Stimulated activated CD4-positive, alpha-beta T cell treated with anti-CD3 and anti-CD28 coated beads, Interleukin-15, amount 100 ng/mL, for 48 hours (primary cell): ENCODE measurements at places on chromosomes 16 and 17.
A peak's percentile ranks its signal among the peaks of the same experiment; 100 is the strongest.

DNA sequence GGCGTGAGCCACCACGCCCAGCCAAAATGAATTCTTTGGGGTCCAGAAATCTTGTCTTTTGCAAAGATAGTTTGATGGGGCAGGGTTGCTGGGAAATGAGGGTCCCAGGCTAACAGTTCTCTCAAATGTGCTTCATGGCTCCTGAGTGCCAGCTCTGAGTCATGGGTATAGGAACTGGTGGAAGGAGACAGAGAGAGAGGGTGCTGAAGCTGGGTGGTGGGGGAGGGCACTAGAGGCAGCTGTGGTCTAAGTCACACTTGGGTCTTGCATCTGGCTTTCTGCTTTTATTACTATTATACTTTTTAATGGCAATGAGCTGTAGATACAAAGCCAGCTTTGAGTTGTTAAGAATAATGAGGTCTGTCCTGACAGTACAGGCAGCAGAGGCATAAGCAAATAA lies 54.6 kb downstream of the PRKCA start:
- DNase-seq, result no peak

DNA sequence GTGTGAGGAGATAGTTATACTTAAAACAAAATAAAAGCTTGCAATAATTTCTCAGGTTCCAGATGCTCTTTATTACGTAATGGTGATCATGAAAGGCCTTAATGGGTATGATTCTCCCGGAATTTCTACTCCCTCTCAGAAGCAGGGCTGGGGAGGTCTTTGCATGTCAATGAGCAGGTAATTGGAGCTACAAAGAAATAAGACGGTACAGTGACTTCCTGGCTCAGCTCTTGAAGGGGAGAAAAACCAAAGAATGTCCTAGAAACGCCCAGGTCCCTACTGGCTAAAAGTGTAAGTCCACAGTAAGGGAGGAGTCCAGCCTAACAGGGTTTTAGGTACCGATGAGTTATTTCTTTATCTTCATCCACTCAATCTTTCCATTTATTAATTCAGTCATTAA lies 390.9 kb downstream of the TMEM114 start:
- no peak for DNase-seq

DNA sequence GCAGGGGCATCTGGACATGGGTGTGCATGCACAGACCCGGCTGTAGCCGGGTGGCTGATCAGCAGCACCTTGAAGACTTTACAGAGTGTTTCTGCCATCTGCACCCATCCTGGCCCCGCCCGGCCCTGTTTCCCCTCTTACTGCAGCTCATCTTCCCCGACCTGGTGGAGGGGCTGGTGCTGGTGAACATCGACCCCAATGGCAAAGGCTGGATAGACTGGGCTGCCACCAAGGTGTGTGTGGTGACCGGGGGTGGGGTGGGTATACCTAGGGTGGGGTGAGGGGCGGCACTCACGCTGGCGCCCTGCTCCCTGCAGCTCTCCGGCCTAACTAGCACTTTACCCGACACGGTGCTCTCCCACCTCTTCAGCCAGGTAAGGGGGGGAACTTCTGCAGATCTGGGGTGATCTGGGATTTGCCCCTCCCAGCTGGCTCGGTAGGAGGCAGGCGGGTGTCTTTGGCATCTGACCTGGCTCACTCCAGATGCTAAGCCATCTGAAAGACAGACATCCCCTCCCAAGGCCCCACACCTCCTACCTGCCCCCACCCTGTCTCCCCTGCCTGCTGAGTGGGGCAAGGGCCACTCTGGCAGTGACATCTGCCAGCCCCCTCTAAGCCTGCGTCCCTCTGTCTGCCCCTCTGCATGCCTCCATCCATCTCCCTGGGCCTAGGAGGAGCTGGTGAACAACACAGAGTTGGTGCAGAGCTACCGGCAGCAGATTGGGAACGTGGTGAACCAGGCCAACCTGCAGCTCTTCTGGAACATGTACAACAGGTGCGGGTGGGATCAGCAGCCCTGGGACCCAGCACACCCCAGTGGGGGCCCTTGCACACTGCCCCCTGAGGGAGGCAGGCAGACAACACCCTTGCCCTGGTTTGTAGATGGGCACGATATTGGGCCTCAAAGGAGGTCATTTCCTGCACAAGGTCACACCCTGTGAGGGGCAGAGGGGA lies 6.6 kb downstream of the NDRG4 start:
- no peak for DNase-seq

GRCh38 chr16:54194334-54194743 lies 92.2 kb downstream of the IRX3 start:
- no peak for DNase-seq

- DNase-seq, result no peak
Measured at GRCh38 chr17:44932096-44932786, 15.3 kb downstream of the KIF18B start.

DNA sequence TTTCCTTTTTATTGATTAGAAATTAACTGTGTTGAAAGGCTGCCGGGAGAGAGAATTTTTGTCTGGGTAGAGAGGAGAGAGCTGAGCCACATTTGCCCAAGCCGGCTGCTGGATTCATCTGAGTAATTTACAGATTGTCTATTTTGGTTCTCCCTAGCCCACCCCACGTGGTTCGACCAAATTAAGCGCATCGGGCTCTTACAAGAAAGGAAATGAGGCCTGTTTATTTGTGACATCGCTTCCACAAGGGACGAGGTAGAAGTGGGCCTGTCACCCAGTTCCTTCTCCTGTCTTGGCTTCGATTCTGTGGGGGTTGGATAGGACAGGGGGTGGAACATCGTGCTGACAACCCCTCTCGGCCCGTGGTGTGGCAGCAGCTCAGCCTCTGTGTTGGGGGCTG lies 42.9 kb downstream of the SYT17 start:
- DNase-seq, result no peak

- peak; percentile 65 for DNase-seq
Measured at GRCh38 chr17:59837308-59838051, 55.3 kb downstream of the TUBD1 start.

DNA sequence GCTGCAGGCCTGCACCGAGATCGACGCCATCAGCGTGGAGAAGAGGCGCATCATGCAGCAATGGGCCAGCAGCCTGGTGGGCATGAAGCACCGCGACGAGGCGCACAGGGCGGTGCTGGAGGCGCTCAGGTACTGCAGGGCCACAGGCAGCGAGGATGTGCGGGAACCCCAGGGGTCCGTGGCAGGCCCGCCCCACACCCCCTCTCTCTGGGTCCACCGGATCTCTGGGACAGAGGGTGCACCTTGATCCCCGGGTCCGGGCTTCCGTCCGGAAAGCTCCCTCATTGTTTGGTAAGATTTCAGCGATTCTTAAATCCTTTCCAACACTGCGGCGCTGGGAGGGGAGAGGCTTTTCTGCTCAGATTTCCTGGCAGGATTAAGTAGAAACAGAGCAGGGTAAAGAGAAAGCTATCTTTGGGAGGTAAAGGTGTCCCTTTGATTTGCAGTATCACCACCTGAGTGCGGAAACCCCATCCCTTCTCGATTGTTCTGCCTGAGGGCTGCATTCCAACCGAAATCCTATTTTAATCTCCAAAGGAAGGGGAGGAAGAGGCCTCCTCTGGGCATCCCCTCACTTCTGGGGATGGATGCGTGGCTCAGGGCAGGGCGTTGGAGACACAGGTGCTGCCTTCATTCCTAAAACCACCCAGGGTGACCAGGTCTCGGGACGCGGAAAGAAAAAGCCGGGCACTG lies 29.2 kb downstream of the CCDC40 start:
- no peak for DNase-seq

DNA sequence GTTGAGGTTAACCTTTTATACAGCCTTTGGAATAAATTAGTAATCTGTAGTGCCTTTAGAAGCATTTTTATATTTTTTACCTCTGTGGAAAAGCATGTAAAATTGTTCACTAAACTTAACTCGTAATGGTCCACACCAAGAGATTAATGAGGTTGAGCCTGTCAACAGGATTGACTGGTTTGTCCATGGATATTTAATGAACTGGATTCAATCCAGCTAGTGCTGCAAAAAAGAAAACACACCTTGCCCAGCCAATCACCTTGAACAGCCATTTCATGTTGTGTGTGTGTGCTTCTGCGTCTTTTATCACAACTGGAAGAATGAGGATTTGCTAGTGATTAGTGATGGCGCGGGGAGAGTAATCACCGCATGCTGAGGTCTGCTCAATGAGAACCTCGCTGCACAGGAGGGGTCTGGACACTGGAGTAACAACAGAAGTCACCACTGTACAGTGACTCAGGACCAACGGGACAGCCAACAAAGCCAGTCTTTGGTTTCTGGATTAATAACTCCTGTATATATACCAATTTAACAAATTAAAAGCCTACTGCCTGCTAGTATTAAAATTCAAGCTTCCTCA lies 33.7 kb downstream of the LITAFD start:
- DNase-seq, result no peak

GRCh38 chr16:88886845-88887521 lies 20.5 kb upstream of the PABPN1L start:
- no peak for DNase-seq

DNA sequence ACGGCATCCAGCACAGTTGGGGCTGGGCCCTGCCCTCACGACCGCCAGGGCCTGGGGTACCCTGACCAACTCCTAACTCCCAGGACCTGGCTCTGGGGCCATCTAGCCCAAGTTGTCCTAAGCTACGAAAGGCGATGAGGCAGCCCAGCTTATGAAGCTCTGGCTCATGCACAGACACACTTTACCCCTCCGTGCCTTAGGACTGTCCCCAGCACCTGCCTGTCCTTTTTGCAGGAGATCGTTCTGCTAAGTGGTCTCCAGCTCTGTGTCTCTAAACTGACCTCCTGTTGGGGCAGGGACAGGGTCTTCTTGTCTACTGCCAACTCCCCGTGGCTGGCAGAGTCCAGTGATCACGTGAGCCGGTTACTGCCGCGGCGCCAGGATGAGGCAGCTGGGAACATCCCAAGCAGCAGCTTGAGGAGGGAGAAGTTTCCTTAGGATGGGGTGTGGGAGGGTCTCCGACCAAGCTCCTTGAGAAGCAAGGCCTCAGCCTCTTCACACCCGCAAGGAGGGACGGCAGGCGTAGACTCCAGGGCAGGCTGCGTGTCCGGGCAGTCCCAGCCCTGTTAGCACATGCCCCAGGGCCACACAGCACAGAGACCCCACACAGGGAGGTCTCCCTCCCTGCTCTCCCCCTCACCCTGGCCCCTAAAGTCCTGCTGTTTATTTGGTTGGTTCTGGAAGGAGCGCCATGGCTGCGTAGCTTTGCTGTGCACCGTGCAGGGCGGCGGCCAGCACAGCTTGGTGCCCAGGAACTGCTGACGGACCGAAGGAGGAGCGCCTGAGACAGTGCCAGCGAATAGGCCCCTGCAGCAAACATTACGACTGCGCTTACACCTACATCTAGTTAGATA lies 16.4 kb upstream of the METRNL start:
- no peak for DNase-seq

DNA sequence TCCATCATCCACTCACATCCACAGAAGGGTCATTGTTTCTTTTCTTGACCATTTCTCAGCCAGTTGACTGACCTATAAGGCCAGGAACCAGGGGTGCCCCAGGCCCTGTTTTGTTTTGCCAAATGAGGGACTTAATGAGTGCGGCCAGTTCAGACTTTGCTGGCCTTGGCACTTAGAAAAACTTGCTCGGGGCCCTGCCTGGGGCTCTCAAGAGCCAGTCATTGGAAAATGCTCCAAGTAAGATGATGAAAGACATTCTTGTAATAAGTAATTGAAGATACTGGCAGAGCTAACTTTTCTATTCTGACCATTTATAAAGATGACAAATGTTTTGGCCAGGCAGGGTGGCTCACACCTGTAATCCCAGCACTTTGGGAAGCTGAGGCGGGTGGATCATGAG lies 29.0 kb upstream of the CLEC18B start:
- DNase-seq, result no peak

DNA sequence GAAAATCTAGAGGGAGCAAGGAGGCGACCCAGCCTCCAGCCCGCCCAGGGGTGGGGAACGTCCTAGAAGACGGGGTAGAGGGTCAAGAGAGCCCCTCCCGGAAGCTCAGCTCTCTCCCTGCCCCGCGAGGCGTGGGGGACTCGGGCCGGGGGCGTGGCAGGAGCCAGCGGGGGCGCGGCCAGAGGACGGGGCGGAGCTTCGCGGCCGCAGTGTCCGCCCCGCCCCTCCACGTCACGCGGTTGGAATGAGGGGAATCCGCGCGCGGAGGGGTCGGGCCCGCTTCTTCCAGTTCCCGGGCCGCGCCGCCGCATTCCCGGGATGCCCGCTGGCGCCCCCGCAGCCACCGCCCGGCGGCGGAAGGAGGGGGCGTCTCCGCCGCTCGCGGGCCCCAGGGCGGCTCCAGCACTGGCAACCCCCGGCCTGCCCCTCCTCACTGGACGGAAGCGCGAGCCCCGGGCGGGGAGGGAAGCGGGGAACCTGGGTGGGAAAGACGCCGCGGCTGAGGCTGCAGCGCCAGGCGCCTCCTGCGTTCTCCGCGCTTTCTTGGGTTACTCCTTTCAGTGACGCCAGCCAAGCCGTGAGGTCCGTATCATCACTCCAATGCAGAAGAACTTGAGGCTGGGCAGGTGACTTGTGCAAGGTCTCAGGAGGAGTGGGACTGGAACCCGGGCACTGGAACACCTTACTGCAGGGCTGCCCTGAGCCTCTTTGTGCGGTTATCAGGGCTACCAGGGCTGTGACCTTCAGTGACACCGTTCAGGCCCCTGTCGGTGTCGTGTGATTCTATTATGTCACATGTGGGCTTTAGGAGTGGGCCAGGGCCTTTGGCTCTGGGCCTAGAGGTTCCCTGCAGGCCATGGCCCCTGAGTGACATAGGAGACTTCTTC lies 4.3 kb downstream of the MYO1C start:
- DNase-seq, result peak; percentile 54

- no peak for DNase-seq
Measured at GRCh38 chr17:29215717-29216116, 30.9 kb upstream of the CRYBA1 start.

DNA sequence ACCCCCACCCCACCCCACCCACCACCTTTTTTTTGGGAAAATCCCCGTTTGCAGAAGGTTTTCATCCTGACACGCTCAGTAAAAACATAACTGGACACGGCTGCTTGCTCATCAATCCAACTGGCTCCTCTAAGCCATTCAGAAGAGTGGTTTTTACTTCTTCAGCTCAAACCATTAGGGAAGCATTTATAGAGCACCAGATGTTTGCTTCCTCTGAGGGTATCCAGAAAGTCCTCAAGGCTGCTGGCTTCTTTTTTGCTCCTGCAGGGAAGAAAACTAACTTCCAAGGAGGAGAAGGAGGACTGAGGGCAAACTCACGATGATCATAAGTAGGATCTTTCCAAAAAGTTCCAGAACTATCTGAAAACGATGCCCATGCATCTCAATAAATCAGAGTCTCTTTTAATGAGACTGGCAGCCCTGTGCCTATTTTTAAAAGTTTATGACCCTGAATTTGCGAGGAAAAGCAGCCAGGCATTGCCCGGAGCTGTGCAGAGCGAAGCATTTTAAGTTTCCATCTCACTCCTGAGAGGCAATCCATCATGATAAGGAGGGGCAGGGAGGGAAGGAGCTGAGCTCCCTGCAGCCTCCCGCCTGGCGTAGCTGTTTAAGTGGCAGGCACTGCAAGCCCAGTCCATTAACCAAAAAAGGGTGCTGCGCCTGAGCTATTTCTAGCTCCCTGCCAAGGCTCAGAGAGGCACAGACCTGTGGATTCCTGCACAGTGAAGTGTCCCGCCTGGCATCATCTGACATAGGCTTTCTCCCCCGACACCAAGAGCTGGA lies 146.3 kb upstream of the FOXF1 start:
- DNase-seq, result no peak

GRCh38 chr17:41750862-41751261 lies 16.4 kb upstream of the HAP1 start:
- no peak for DNase-seq

- no peak for DNase-seq
Measured at GRCh38 chr17:33944412-33944811, 310.7 kb upstream of the CCL2 start.

GRCh38 chr16:29994600-29995323 lies 655 bp downstream of the HIRIP3 start:
- no peak for DNase-seq
